ENCODE measurements at places on chromosomes 6 and 20. TPM values are rescaled to one million over a fixed set of nuclear protein-coding genes. Genes with fewer than 3 reads are reported as not detected.

Gene FAM120B
- total RNA-seq = 26.1 TPM

Gene TBC1D22B
- total RNA-seq = 12.4 TPM

Gene C6orf58
- not detected for total RNA-seq

GRCh38 chr20:6504826-6505225 is 262.7 kb upstream of the BMP2 start:
- no peaks in the 10 kb centered on the region for H3K4me1 ChIP-seq
- H3K27me3 ChIP-seq = no peaks in the 10 kb centered on the region
- H3K36me3 ChIP-seq = no peaks in the 10 kb centered on the region
- H3K4me3 ChIP-seq = no peak overlapping the region
- H3K27ac ChIP-seq = no peak overlapping the region
- no peak for DNase-seq

DNA sequence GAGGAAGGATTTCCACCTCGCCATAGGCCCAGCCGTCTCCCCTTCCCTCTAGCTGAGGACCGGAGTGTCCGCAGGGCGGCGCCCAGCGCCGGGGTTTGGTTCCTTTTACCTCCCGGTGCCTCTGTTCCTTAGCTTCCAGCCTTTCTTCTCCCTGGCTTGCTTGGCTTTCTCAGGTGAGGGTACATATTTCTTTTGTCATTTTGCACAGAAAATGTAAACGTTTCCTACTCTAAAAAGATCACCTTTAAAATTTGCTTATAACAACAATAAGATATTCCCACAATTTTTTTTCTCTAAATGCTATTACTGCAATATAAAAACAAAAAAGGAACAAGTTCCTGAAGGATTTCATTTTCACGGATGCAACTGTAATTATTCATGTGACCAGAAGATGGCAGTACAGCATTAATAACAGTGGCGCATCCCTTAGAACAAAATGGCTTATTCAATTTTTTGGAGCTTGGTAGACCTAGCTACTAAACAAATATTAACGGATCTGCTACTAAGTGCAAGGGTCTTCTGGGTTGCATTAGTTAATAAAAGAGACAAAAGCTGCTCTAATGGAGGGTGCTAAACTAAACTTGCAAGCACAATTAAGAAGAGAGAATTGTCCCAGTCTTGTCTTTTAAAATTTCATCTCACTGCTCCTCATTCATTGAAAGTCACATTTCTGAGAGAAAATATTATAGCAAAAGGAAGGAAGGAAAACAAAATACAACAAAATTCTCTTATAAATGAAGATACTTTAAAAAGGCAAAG is 172.9 kb downstream of the ADGRG6 start:
- H3K36me3 ChIP-seq = no peaks in the 10 kb centered on the region
- DNase-seq = peak; percentile 64
- H3K4me1 ChIP-seq = no peaks in the 10 kb centered on the region
- no peak overlapping the region for H3K4me3 ChIP-seq
- no peak overlapping the region for H3K27ac ChIP-seq
- H3K27me3 ChIP-seq = no peaks in the 10 kb centered on the region

GRCh38 chr6:13668291-13668928 is 43.2 kb downstream of the RANBP9 start:
- H3K36me3 ChIP-seq = no peaks in the 10 kb centered on the region
- H3K4me1 ChIP-seq = peaks cover 16% of the 10 kb centered on the region
- DNase-seq = no peak
- no peaks in the 10 kb centered on the region for H3K27me3 ChIP-seq
- H3K4me3 ChIP-seq = no peak overlapping the region
- H3K27ac ChIP-seq = no peak overlapping the region

DNA sequence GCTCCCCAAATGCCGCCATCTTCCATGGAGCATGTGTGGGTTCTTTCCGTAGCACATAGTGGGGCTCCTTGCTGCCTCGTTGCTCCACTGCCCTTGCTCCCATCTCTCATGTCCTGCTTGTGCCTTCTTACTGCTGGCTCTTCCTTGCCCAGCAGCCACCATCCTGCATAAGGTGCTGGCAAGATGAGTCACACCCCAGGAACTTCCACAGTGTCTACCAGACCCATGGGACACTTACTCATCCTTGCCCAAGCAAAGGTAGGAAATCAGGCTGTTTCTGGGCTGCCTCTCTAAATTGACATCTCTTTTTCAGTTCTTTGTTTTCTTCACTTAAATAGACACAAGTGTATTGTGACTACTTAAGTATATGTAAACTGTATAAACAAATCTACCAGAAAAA is 39.4 kb upstream of the RGS17 start:
- H3K4me3 ChIP-seq = no peak overlapping the region
- DNase-seq = no peak
- H3K27ac ChIP-seq = no peak overlapping the region

- H3K27ac ChIP-seq = no peak overlapping the region
- H3K4me3 ChIP-seq = no peak overlapping the region
- peaks cover 2% of the 10 kb centered on the region for H3K27me3 ChIP-seq
Observed at GRCh38 chr6:87075168-87075567, 19.7 kb downstream of the CGA start.

GRCh38 chr20:40880063-40880728 is 148.4 kb upstream of the TOP1 start:
- no peaks in the 10 kb centered on the region for H3K27me3 ChIP-seq
- H3K4me3 ChIP-seq = no peak overlapping the region
- no peaks in the 10 kb centered on the region for H3K36me3 ChIP-seq
- H3K27ac ChIP-seq = no peak overlapping the region
- DNase-seq = no peak

GRCh38 chr6:30647242-30648116 is 546 bp downstream of the C6orf136 start:
- H3K4me1 ChIP-seq = peaks cover 6% of the 10 kb centered on the region
- DNase-seq = peak; percentile 91
- H3K27ac ChIP-seq = peak overlapping the region; percentile 88
- peaks cover 29% of the 10 kb centered on the region for H3K36me3 ChIP-seq
- H3K27me3 ChIP-seq = no peaks in the 10 kb centered on the region

DNA sequence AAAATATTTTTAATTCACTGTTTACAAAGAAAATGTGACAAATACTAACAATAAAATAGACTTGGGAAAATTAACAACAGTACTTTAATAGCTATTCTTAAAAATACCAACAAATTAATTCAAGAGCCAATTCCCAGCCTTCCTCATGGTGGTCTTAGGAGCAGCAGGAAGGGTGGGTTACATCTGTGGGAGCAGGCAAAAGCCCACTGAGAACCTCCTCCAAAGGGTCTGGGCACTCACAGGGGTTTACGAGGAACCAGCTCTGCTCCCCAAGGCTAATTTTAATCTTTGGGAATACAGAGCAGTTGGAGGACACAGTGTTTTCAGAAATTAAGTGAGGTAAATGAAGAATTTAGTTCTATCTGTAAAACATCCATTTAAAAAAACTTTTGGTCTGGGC is 10.2 kb downstream of the SOD2 start:
- peak overlapping the region; percentile 12 for H3K27ac ChIP-seq
- DNase-seq = no peak
- H3K4me3 ChIP-seq = no peak overlapping the region
- H3K36me3 ChIP-seq = peaks cover 96% of the 10 kb centered on the region
- H3K4me1 ChIP-seq = peaks cover 48% of the 10 kb centered on the region
- no peaks in the 10 kb centered on the region for H3K27me3 ChIP-seq
